Neural progenitor cell (in vitro differentiated cells): ENCODE measurements at places on chromosomes 4 and X.
A peak's percentile ranks its signal among the peaks of the same experiment; 100 is the strongest.

DNA sequence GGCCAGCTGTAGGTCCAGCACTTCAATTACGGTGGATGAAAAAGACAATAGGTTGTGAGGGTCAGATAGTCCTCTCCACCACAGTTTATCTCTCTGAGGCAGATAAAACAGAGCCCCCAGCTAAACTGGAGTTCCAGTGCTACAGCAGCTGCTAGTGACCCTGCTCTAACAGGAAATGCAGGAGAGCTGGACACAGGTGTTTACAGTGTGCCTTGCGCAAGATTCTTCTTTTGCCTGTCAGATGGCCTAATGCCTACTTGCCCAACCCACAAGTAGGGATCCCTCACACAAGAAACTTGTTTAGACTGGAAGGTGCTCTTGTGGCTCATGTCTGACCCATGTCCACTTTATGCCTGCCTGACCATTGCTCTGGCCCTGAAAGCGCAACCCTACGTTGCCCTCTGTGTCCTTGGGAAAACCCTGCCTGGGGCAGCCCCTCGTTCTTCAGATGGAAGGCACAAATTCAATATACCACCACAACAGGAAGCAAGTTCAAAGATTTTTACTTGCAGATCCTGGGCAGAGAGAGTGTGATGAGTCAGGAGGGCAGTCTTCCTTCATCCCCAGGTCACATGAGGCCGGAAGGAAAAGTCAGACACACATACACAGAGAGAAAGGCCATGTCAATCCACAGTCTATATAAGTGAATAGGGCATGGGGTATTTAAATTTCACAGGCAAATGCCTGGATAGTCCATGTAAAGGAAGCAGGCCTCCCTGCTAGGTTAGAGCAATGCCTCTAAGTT, 105.1 kb upstream of the ADGRL3 start:
- DNase-seq = no peak

DNA sequence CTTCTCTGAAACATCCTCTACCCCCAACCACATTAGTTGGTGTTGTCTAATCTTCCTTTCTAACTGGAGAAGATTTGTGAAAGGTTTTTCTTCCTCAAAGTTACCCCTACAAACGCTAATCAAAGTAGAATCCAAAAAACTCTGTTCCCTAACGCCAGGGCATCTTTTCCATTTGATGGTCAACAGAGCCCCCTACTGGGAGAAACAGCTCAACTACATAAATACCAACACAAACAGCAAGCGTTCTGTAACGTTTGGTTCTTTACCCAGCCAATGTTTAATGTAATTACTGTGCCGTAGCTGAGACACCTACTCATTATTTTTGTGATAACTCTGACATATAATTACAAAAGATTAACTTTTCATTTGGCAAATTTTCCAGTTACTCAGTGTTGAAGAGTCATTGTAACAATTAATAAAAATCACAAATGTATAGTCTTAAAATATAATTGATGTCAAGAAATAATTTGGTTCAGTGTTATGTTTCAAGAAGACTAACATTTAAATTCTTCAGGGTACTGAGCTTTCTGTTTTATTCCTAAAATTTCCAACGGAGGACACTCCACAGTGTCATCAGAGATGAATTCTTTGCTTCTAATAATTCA, 94.9 kb upstream of the TBC1D9 start:
- DNase-seq = peak; percentile 80

DNA sequence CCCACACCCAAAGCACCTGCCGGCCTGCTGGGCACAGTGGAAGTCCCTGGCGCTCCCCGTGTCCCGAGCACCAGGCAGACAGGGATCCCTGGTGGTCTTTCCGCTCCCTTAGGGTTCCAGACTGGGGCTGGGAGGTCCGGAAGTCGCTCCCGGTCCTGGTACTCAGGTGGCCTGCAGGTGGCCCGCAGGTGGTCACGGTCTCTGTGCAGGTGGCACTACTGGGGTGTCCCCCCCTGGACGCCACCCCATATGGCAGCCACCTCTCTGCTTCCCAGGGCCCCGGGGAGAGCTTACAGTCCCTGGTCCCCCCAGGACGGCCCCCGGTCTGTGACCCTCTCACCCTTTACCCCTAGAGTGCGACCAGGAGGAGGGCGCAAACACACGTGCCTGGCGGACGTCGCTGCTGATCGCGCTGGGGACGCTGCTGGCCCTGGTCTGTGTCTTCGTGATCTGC, 13.6 kb downstream of the SLC25A6 start:
- DNase-seq = no peak

GRCh38 chr4:162323919-162324318, 160.1 kb upstream of the FSTL5 start:
- DNase-seq = no peak

DNA sequence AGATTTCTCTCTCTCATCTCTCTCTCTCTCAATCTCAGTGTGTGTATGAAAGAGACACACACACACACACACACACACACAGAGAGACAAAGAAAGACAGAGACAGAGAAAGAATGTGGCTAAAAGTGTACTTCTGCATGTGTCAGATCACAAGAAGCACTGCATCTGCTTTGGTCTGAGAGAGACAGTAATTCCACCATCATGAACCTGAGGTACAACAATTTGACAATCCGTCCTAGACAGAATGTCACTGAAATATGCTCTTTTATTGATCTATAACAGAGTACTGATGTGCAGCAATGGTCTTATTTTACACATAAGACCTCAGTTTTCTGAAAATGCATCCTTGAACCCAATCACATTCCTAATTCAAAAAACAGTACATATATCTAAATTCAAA, 576.2 kb upstream of the SMIM31 start:
- DNase-seq = no peak

DNA sequence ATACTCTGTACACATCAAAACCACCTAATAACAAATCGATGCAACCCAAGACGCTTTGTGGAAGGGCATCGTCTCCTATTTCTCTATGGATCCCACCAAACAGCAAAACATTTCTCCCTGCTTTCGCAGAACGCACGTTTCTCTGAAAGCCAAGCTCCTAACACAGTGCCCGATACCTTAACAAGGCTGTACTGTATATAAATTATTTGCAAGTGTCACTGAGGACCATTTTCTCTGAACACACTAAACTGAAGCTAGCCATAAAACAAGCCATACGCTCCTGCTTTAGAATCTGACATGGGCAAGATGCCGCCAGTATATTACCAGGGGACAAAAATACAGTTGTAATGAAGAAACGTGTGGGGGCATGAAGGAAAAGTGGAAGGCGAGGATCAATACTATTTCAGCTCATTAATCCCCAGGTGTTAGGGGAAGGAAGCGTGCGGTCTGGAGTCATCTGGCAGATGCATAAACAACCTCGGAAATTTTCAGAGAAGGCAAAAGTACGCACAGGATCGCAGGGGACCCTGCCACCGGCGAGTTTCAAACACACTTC, 703 bp downstream of the KCNIP4 start:
- DNase-seq = no peak

- DNase-seq = no peak
These were observed 205.5 kb upstream of the SLIT2 start for GRCh38 chr4:20046179-20046578.

- DNase-seq = no peak
These were observed 110.0 kb downstream of the IRF2 start for GRCh38 chr4:184364100-184364921.

GRCh38 chr4:37821953-37822605, 4.4 kb upstream of the PGM2 start:
- no peak for DNase-seq

DNA sequence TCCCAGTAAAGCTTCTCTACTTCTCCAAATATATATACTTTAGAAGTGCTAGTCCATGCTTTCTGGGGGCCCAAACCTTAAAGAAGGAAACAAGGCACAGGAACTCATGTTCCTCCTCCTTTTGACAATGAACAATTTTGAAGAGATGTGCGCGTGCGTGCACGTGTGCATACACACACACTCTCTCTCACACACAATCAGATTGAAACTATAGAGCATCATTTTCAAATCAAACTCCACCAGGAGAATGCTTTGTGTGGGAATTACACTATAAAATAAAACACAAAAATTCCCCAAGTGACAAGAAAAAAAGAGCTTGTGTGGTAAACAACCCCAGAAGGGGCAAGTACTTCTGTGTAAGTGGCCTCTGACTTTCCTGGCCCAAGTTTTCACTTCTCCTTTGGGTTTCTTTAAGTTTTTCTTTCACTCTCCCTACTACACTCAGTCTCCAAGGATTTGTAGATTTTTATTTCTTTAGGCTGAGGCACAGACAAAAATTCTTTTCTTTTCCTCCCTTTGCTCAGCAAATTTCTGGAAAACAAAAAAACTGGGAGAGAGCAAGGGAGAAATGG, 46.6 kb upstream of the SHISA3 start:
- no peak for DNase-seq

DNA sequence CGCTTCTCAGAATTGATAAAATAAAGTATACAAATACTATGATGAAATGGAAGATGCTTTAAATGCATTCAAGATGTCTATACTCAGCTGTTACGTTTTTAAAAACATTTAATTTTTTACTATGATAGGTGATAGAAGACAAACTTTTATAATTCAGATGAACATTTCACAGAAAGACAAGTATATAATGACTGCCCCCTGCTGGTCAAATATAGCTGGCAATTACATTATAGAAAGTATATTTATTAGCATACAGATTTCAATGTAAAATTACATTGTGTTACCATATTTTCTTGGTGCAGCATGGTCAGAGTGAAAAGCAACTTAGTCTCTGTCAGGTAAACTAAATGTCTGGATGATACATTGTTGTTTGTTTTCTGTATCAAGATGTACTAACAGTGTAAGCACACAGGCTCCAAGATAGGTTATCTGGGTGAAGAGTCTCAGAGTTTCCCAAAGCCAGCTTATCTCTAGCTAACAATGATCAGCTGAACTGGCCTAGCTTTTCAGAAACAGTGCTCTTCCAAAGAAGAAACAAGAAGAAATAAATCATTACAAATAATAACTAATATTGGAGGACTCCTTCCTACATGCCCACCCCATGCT, 54.1 kb downstream of the SRPX start:
- DNase-seq = peak; percentile 15

- no peak for DNase-seq
These were observed 148.6 kb downstream of the EPHA5 start for GRCh38 chr4:65521666-65522065.

GRCh38 chr4:188821500-188821899, 682.3 kb downstream of the TRIML1 start:
- no peak for DNase-seq

DNA sequence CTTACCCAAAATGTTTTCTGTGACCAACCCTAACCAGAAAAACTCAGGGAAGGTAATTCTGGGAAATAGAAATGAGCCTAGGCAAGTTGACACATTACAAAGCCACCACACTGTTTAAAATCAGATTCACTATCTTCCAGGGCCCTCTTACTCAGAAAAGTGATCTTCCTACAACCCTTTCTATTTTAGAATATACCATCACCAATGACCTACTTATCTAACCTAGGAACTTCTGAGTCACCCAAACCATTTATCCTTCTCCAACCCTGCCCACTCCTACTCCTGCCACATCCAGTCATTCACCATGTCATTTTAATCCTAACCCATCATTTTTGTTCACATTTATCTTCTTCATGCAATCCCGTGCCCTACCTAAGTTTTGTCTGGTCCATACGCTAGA, 89.9 kb downstream of the FTHL17 start:
- DNase-seq = no peak

- DNase-seq = no peak
These were observed 397.8 kb upstream of the GALNT7 start for GRCh38 chr4:172770787-172771186.
